ENCODE measurements at places on chromosomes 1 and 21.

DNA sequence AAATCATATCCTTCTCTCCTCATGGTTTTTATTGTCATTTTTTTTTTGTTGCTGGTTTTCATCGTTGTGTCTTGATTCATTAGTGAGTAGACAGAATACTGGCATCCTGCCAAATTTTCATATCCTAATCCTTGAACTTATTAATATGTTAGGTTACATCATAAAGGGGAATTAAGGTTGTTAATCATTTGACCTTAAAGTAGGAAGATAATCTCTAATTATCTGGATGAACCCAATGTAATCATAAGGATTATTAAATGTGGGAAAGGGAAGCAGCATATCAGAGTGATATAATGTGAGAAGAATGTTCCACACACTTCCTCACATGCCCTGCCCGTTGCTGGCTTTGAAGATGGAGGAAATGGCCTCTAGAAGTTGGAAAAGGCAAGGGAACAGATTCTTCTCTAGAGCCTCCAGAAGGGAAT is 299.7 kb downstream of the HMCN1 start:
- no peak for DNase-seq

DNA sequence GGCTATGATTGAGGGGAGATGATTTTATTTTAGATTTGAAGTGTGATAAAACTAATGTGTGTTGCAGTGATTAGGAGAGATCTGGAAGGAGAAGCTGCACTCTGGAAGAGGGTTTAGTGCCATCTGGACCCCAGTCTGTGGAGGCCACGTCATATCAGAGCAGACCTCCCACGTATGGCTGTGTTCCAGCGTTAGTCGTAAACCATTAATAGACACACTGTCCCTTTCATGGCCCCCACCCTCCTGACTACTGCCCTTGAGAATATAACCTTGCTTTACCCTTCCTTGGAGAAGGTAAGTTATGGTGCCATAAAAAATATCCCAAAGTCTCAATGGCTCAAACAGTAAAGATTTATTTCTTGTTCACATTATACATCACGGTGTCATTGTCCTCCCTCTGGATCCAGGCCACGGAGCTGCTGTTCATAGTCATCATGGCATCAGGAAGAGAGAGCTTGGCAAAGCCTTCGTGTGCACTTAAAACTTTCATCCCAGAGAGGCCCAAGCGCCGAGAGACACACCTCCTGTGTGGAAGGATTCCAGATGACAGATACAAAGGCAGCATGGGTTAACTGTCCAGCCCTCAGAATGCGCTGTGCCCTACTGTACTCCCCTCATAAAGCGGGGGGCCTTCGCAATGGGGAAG is 33.2 kb downstream of the RHOU start:
- no peak for DNase-seq

GRCh38 chr1:99818063-99818699 is 32.0 kb upstream of the AGL start:
- no peak for DNase-seq

GRCh38 chr1:70353601-70354331 is 756 bp downstream of the ANKRD13C start:
- DNase-seq = peak; percentile 58

- DNase-seq = no peak
Observed at GRCh38 chr1:93749894-93750301, 68.3 kb upstream of the BCAR3 start.

GRCh38 chr1:113676524-113676923 is 82.8 kb downstream of the PHTF1 start:
- no peak for DNase-seq

DNA sequence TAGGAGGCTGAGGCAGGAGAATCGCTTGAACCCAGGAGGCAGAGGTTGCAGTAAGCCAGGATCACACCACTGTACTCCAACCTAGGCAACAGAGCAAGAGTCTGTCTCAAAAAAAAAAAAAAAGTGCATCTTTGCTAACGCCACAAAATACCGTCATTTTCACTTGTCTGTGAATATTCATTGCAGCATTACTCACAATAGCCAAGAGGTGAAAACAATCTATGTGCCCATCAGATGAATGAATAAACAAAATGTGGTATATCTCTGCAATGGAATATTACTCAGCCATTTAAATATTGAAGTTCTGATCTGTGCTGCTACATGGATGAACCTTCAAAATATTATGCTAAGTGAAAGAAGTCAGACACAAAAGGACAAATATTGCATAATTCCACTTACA is 7.9 kb upstream of the TIAM1 start:
- no peak for DNase-seq

DNA sequence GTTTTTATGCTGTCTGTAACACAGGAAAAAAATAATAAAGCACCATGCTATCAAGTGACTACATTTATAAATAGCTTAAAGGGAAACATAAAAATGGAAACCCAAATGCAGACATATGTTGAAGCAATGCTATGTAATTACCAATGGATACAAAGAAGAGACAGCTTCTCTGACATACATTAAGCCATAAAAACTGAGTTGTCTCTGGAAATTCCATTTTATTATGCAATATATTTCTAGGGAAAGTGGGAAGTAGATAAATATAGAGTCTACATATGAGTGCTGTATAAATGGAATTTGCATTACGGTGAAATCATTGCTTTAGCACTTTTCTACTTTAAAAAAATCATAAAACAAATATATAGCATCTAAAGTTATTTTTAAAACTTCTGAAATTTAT is 135.2 kb upstream of the COL11A1 start:
- no peak for DNase-seq

All from NB4 (cell line).